ENCODE measurements at places on chromosomes 1 and 21.

GRCh38 chr1:74683656-74684055, 10.1 kb upstream of the ERICH3 start:
- no peaks in the 10 kb centered on the region for H3K27me3 ChIP-seq
- no peaks in the 10 kb centered on the region for H3K36me3 ChIP-seq

- H3K27me3 ChIP-seq: no peaks in the 10 kb centered on the region
- no peak overlapping the region for H3K4me3 ChIP-seq
- no peaks in the 10 kb centered on the region for H3K36me3 ChIP-seq
- peaks cover 9% of the 10 kb centered on the region for H3K4me1 ChIP-seq
- H3K27ac ChIP-seq: no peak overlapping the region
Observed at GRCh38 chr1:200448034-200448762, 38.4 kb upstream of the ZNF281 start.

DNA sequence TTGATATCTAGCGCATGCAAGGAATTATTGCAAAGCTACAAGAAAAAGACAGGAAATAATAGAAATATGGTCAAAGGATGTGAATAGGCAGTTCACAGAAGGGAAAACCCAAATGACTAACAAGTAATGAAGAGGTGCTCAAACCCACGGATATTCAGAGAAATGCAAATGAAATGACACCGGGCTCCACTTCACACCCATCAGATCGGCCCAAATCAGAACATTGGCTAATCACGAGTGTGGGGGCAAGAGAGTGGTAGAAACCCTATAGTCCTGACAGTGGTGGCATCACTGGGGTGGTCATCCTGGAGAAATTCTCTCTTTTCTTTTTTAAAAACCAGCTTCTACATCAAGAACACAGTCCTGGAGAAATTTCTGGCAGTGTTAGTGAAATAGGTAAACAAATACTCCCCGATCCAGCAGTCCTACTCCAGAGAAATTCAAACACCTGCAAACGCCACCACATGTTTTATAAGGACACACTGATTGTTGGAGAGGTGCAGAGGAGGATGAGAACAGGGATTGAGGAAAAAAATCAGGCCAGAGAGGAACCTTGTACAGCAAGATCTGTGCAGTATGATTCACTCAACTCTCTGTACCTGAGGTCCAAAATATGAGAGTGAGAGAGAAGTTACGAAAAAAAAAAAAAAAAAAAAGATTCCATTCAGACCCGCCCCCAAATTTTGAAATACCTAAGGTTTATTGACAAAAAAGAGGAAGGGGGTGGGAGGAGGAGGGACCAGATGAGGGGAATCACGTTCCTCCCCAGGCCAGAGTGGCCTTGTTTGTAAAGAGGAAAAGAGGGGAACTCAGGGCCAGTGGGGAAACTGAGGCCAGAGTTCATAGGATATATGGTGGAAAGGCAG, 9.2 kb upstream of the TNFRSF1B start:
- H3K4me3 ChIP-seq: peak overlapping the region; percentile 22
- H3K27ac ChIP-seq: no peak overlapping the region
- DNase-seq: no peak
- no peaks in the 10 kb centered on the region for H3K27me3 ChIP-seq
- H3K36me3 ChIP-seq: no peaks in the 10 kb centered on the region

- H3K4me3 ChIP-seq: no peak overlapping the region
- no peaks in the 10 kb centered on the region for H3K4me1 ChIP-seq
- H3K27ac ChIP-seq: no peak overlapping the region
- H3K27me3 ChIP-seq: no peaks in the 10 kb centered on the region
Observed at GRCh38 chr1:20848162-20848561, 61.1 kb upstream of the HP1BP3 start.

- no peaks in the 10 kb centered on the region for H3K36me3 ChIP-seq
- no peak for DNase-seq
- no peaks in the 10 kb centered on the region for H3K4me1 ChIP-seq
Observed at GRCh38 chr1:212728606-212729005, 29.0 kb upstream of the BATF3 start.

DNA sequence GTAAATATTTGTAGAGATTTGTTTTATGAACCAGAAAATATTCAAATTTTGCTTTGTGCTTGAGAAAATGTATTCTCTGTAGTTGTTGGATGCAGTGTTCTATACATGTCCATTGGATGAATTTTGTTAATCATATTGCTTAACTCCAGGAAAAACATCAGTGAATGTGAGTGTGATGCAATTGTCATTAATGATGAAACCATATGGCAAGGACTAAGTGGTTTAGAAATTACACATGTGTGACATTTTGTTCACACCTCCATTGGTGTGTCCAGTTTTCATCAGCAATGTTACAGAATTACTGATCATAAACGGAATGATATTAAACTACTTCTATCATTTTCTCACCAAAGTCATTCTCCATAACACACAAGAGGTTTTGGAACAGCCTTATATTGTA, 151.8 kb upstream of the ST6GALNAC5 start:
- no peak for DNase-seq
- H3K4me1 ChIP-seq: no peaks in the 10 kb centered on the region
- H3K27me3 ChIP-seq: no peaks in the 10 kb centered on the region

GRCh38 chr1:10242811-10243210, 32.4 kb downstream of the KIF1B start:
- DNase-seq: no peak
- no peaks in the 10 kb centered on the region for H3K4me1 ChIP-seq
- no peak overlapping the region for H3K27ac ChIP-seq
- no peak overlapping the region for H3K4me3 ChIP-seq
- no peaks in the 10 kb centered on the region for H3K27me3 ChIP-seq
- H3K36me3 ChIP-seq: no peaks in the 10 kb centered on the region

DNA sequence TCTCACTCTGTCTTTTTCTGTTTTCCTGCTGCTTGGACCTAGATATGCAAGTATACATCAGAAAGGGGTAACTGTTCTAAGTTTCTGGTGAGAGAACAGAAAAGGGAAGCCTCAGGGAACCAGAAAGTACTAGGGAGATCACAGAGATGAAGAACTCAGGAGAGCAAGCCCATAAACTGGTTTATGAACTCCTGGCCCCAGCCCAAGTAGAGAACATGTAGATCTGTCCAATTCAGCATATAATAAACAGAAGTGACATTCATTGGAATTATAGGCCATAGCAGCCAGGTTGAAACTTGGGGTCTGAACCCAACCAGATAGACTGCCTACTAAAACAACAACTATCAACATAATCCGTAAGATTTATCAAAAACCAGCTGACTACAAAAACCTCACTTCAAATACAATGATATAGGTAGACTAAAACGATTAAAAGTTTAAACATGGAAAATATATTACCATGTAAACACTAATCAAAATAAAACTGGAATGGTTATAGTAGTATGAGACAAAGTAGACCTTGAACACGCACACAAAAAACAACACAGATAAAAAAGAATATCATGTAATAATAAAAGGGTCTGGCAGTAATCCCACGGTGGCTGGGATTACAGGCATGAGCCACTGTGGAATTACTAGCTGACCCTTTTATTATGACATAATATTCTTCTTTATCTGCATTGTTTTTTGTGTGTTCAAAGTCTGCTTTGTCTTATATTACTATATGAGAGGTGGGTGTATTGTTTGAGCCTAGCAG, 65.0 kb downstream of the ZSWIM5 start:
- no peak for DNase-seq
- H3K4me3 ChIP-seq: no peak overlapping the region
- no peaks in the 10 kb centered on the region for H3K27me3 ChIP-seq
- H3K36me3 ChIP-seq: no peaks in the 10 kb centered on the region

GRCh38 chr21:44765231-44766013, 36.2 kb downstream of the UBE2G2 start:
- H3K36me3 ChIP-seq: no peaks in the 10 kb centered on the region
- no peaks in the 10 kb centered on the region for H3K27me3 ChIP-seq
- H3K4me3 ChIP-seq: no peak overlapping the region
- H3K4me1 ChIP-seq: peaks cover 12% of the 10 kb centered on the region
- no peak for DNase-seq

DNA sequence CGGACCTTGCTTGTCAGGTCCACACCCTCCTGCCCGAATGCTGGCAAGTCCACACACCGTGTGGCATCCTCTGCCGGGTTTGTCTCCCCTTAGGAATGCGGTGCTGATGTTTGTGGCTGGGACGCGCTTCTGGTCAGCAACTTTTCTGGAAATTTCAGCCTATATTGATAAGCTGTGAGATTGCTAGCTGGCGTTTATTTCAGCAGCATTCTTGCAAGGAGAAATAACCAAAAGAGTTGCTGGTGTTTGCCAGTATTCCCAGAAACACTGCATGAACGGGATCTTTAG, 601 bp downstream of the CEPT1 start:
- peaks cover 6% of the 10 kb centered on the region for H3K36me3 ChIP-seq
- peak; percentile 78 for DNase-seq
- no peaks in the 10 kb centered on the region for H3K27me3 ChIP-seq
- H3K27ac ChIP-seq: peak overlapping the region; percentile 36
- peak overlapping the region; percentile 75 for H3K4me3 ChIP-seq

DNA sequence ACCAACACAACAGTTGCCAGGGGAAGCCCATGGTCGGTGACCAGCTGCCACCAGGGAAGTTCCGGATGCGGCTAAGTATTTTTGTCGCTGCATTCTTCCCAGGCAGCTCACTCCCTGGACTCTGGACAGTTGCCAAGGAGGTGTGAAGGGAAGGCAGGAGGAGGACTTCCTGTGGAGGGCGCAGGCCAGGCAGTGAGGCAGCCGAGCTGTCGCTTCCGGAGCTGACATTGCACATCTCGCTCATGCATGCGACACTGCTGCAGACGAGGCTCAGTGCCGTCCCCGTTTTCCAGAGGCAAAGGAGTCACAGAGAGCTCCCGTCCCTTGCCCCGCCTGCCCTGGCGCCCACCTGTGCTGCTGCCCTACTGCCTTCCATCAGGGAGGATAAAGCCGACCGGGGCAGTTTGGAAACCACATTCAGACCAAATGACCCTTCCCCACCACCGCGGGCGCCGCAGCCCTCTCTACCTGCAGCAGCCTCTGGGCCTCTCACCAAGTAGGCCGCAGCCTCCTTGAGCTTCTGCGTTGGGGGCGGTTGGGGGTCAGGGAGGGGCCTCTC, 81.4 kb downstream of the NENF start:
- H3K36me3 ChIP-seq: no peaks in the 10 kb centered on the region
- peaks cover 39% of the 10 kb centered on the region for H3K27me3 ChIP-seq
- DNase-seq: no peak
- peaks cover 22% of the 10 kb centered on the region for H3K4me1 ChIP-seq

- no peak overlapping the region for H3K4me3 ChIP-seq
- H3K27ac ChIP-seq: no peak overlapping the region
- DNase-seq: no peak
- H3K36me3 ChIP-seq: no peaks in the 10 kb centered on the region
- no peaks in the 10 kb centered on the region for H3K4me1 ChIP-seq
Observed at GRCh38 chr1:190881064-190881463, 403.4 kb upstream of the BRINP3 start.

DNA sequence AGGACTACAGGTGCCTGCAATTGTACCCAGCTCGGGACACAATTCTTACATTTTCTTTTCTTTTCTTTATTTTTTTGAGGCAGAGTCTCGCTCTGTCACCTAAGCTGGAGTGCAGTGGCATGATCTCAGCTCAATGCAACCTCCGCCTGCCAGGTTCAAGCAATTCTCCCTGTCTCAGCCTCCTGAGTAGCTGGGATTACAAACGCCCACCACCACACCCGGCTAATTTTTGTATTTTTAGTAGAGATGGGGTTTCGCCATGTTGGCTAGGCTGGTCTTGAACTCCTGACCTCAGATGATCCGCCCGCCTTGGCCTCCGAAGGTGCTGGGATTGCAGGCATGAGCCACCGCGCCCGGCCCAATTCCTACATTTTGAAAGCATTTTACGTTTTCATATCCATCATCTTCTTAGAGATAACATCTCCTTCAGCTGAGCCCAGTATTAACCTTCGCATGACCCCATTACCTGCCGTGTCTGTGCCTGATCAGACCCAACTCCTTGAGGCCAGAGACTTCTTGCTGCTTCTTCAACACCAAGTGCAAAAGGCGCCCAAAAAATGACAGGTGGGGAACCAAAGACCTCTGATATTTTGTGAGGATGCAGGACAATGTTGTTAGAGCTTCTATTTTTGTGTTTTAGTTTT, 2.8 kb upstream of the ADAMTSL4 start:
- H3K4me1 ChIP-seq: peaks cover 9% of the 10 kb centered on the region
- H3K36me3 ChIP-seq: no peaks in the 10 kb centered on the region
- DNase-seq: no peak
- no peak overlapping the region for H3K4me3 ChIP-seq

GRCh38 chr1:58149271-58149812, 397.2 kb downstream of the OMA1 start:
- DNase-seq: no peak
- peaks cover 9% of the 10 kb centered on the region for H3K4me1 ChIP-seq
- no peaks in the 10 kb centered on the region for H3K27me3 ChIP-seq
- H3K4me3 ChIP-seq: no peak overlapping the region
- H3K36me3 ChIP-seq: no peaks in the 10 kb centered on the region

GRCh38 chr1:230570724-230571360, 71.4 kb upstream of the COG2 start:
- no peaks in the 10 kb centered on the region for H3K27me3 ChIP-seq
- no peak overlapping the region for H3K4me3 ChIP-seq

DNA sequence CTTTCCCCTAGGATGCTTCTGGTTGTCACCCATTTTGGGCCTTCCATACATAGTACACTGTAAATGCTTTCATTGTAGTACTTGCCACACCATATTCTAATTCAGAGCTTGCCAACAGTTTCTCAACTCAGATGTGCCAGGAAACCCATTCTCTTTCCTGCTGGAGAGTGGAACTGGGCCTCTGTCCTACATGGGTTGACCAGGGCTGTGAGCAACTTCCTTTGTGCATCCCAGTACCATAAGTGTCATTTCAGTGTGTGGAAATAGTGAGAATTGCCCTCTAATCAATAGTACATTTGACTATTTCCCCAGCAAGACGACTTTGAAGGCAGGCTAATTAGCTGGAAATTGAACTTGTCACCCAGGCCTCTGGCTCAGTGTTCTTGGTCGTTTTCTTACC, 74.8 kb downstream of the MTR start:
- H3K4me3 ChIP-seq: no peak overlapping the region
- no peak overlapping the region for H3K27ac ChIP-seq
- no peak for DNase-seq
- peaks cover 2% of the 10 kb centered on the region for H3K36me3 ChIP-seq

GRCh38 chr1:206049293-206049692, 3.7 kb upstream of the RHEX start:
- no peak overlapping the region for H3K27ac ChIP-seq
- no peaks in the 10 kb centered on the region for H3K27me3 ChIP-seq
- H3K36me3 ChIP-seq: no peaks in the 10 kb centered on the region

DNA sequence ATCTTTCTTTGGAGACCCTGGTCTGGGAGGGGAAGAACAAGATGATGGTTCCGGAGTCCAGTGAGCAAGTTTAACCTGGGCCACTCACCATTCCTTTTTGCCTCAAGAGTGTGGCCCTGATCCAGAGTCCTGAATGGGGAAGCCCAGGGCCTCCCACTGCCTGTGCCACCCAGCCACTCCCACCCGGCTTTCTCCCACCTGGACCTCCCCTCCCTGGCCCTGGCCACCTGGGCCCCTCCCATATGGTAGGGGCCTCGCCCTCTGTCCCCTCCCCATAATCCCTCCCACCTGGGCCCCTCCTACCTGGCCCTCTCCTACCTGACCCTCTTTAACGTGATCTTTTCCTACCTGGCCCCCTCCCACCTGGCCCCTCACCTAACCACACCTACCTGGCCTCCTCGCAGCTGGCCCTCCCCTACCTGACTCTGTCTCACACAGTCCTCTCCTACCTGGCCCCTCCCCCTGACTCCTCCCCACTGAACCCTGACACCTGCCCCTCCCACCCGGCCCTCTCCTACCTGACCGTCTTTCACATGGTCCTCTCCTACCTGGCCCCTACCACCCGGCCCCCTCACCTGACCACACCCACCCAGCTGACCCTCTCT, 220.7 kb upstream of the VAMP3 start:
- H3K36me3 ChIP-seq: no peaks in the 10 kb centered on the region
- no peaks in the 10 kb centered on the region for H3K4me1 ChIP-seq
- H3K27ac ChIP-seq: no peak overlapping the region
- H3K4me3 ChIP-seq: no peak overlapping the region

GRCh38 chr1:39407896-39408640, 83.4 kb upstream of the BMP8A start:
- no peaks in the 10 kb centered on the region for H3K36me3 ChIP-seq
- no peaks in the 10 kb centered on the region for H3K27me3 ChIP-seq
- H3K4me1 ChIP-seq: peaks cover 50% of the 10 kb centered on the region
